Immature natural killer cell (primary cell): ENCODE measurements at places on chromosomes 2 and 18. TPM values are rescaled to one million over a fixed set of nuclear protein-coding genes. Genes with fewer than 3 reads are reported as not detected.
A peak's percentile ranks its signal among the peaks of the same experiment; 100 is the strongest.

CNDP1 gene
- not detected for polyA plus RNA-seq

SPP2 gene
- polyA plus RNA-seq, result not detected

- no peak for DNase-seq
Measured at GRCh38 chr2:163703386-163703785, 32.4 kb downstream of the FIGN start.

- peak; percentile 42 for DNase-seq
Measured at GRCh38 chr2:144449028-144449406, 70.9 kb downstream of the ZEB2 start.

DNA sequence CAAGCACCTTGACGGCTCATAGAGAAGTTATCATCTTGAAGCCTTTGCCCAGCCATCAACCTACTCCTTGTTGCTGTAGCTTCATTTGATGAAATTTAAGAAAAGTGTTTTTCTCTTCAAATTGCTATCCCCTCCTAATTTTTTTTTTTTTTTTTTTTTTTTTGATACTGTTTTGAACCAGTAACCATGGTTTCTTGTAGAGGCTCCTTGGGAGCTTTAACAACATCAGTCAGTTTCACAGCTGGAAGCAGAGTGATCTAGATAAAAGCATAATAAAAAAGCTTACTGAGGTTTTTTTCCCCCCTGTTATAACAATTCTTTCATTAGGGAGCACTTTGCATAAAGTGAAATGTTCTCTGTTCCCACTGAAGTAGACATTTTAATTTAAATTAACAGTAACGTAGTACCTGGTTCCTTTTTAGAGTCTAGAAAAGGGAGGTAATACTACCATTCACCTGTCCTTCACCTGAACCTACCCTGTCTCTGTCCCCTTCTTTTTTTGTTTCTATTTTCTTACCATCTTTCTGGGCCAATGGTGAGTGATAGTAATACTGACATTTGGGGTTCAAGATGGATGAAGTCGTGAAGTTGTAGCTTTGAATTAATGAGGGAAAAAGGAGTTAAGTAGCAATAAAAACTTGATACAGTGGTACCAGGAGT, 101.5 kb downstream of the NCOA1 start:
- no peak for DNase-seq
